Stimulated activated CD4-positive, alpha-beta T cell treated with anti-CD3 and anti-CD28 coated beads, Interleukin-1b, Interleukin-23, amount 100 ng/mL, for 1 hour (primary cell): ENCODE measurements at places on chromosomes 6 and 20.

DNA sequence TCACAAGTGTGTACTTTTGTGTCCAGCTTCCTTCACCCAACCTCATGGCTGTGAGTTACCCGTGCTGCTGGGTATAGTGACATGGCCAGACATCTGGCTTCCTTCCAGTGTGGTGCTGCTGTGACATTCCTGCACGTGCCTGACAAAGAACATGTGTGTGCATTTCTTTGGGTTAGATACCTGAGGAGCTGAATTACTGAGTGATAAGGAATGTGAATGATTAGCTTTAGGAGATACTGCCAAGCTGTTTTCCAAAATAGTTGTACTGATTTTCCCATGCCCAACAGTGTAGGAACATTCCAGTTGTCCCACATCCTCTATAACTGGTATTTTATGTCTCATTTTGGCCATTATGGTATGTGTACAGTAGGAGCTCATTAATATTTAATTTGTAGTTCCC is 132.5 kb downstream of the PREX1 start:
- DNase-seq, result no peak

GRCh38 chr6:96086745-96087144 is 71.0 kb downstream of the FUT9 start:
- no peak for DNase-seq

- DNase-seq, result no peak
Observed at GRCh38 chr6:159089909-159090308, 45.1 kb upstream of the TAGAP start.

DNA sequence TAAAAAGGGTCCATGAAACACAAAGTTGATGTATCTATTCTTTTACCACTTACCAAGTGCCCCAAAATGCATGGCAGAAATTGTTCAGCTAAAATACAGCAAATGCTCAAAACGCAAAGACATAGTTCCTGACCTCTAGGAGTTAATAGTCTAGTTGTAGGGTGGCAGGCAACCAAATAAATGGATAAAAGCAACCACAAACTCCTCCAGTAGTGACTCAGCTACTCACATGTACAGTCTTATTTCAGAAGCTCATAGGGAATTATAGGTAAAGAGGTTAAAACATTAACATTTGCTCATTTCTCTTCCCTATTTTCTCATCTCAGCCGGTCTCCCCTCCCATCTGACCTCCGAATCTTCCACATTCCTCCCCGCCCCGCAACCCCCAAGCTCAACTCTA is 143.9 kb upstream of the INSM1 start:
- DNase-seq, result no peak

DNA sequence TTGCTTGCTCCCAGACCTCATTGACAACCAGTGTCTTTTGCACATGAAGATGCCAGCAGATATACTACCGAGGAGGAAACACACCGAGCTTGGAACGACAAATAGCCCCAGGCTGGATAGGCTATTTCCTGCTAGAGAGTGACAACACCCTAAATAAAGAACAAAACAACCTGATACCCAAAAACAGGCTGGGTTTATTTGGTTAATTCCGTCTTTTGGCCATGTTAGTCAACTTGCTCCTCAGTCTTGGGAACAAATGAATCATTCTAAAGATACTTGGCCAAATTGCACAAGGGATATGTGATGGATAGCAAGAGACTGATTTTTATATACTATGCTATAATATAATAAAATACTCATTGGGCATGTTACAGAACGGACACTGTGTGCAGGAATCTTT is 11.5 kb upstream of the MUC22 start:
- no peak for DNase-seq

DNA sequence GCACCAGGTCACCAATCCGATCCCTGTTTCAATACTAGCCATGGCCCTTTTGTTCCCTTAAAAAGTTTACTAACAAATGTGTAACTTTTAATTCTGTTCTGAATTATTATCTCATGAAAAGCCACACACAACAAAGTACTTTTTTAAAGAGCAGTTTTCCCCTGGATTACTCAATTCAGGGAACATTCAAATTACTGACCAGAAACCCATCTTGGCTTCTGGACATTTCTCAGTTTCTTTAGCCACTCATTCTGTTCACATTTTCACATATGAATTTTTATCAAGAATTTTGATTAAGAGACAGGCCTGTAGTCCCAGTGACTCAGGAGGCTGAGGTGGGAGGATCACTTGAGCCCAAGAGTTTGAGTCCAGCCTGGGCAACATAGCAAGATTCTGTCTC is 47.4 kb downstream of the INSM1 start:
- DNase-seq, result no peak

- DNase-seq, result no peak
Observed at GRCh38 chr6:100454551-100455229, 10.0 kb downstream of the SIM1 start.

DNA sequence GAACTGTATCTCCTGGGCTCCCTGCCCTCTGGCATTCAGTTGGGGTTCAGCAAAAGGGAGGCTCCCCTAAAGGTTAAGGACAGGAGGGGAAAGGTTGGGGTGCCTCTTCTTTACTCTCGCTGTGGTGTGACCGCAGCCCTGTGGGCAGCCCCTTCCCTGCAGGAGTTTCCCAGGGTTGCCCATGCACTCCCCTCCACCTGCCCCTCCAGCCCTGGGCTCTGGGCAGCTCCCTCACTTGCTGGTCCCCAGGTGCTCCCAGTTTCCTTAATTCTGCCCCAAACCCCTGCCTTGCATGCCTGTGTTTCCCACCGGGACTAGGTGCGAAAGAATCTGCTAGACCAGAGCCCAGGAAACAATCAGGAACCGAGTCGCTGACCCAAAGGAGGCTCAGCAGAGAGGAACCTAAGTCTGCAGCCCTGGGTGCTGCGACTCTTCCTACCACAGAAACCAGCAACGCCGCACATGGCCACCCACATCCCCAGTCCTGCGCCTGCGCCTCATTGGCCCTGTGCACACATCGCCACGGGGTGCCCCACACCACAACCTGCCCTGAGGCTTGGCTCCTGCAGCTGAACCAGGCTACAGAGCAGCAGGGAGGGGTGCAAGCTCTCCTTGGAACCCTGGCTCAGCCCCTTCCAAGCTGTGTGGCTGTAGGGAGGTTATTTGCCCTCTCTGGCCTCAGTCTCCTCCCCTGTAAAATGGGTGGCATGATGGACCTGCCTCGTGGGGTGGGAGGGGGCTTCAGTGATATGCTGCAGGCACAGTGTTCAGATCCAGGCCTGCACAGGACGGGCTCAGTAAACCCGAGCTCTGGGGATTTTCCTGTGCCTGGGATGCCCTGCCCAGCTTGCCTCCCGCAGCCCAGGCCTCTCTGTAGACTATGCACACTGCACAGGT is 487.6 kb downstream of the PREX1 start:
- DNase-seq, result no peak

GRCh38 chr6:170116636-170117035 is 174.2 kb downstream of the DLL1 start:
- DNase-seq, result no peak

DNA sequence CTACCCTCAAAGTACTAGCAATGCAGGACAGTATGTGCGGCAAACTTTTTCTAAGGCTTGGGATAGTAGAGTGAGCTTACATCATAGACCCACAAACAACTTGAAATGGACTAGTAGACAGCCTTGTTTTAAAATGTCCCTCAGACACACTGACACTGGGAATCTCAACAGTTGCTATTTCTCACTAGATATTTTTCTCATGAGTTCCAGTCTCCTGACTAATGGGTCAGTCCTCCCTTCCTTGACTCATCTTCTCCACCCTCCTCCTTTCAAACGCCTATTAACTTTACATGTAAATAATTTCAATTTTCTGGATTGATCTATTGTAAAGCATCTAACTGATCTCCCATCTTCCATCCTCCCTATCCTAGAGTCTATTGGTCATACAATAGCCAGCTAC is 308.3 kb upstream of the PREP start:
- no peak for DNase-seq

- DNase-seq, result no peak
Observed at GRCh38 chr6:55009131-55009530, 162.6 kb downstream of the FAM83B start.

DNA sequence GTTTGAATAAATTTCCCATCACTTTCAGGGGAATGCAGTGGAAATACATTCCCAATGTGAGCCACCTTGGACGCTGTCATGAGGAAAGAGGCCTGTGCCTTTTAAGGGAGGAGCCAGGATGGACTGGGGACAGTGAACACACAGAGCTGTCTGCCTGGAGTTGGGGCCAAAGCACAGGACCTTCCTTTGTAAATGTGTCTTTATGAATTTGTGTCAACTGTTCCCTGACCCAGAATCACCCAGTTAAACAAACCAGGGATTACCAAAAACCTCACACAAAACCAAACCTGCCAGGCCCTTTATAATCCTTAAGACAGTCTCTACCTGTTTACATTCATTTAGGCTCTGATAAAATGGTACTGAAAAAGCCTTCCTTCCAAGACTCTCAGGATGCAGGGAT is 513.7 kb downstream of the MAFB start:
- DNase-seq, result no peak

- no peak for DNase-seq
Observed at GRCh38 chr6:88920774-88921733, 42.4 kb downstream of the RNGTT start.

DNA sequence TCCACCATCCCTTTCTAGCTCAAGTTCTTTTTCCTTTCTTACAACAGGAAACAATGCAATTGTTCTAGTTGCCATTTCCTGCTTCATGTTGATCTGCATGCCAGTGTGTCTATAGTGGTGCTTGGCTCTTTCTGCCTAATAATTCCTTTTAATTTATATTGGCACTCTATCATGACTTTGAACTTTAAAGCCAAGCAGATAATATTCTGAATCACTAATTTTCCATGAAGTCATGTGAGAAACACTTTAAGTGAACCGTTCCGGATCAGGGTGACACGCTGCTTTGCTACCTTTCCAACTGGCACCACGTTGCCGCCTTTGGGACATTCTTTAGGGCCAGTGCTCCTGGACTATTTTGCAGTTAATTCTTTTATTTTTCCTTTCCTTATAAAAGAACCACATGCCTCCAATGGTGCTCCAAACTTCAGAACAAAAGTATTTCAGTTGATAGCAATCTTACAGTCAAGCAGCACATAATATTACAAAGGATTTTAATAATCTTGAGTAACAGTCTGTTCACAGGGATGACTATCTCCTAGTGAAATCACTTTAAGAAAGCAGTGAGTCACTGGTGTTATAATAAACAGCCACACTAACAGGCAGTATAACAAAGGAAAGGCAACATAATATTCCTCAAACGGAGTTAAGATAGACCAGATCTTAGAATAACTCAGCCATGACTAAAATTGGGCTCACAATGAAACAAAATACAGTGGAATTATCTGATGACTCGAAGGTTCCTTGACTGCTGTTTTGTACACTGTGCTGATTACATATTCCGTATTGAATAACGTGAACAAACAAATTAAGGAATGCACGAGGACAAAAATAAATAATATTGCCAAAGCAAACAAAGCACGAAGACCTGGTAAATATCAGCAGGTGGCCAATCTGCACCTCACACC is 19.0 kb upstream of the BLOC1S5 start:
- DNase-seq, result no peak

- no peak for DNase-seq
Observed at GRCh38 chr6:167094820-167095637, 27.9 kb upstream of the CCR6 start.

DNA sequence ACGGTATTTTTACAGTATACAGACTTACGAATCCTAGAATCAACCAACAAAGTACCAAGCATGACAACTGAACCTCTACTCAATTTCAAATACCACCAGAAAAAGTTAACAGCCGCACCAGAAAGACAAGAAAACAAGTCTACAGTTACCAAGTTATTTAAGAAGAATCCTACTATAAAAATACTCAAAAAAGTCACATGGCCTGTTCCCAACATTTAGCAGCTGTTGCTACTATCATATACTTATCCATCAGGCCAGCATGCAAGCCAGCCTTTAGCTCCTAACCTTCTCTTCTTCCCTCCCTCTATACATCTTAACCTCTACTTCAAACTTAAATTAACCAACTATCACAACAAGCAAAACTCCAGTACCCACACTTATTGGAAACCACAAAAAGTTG is 1.9 kb downstream of the SYNCRIP start:
- no peak for DNase-seq

GRCh38 chr6:31358302-31358701 is 1.3 kb upstream of the HLA-B start:
- no peak for DNase-seq

DNA sequence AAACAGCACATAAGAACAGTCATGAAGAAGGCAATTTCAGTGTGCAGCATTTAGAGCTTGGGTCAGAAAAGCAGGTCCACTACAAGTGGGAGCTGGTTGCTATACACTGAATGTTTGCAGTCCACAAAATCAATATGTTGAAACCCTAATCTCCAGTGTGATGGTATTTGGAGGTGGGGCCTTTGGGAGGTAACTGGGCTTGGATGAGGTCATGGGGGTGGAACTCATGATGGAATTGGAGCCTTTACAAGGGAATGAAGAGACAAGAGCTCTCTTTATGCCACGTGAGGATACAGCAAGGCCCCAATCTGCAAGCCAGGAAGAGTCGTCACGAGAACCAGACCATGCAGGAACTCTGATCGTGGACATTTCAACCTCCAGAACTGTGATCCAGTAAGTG is 216.7 kb upstream of the SLC35B3 start:
- no peak for DNase-seq

DNA sequence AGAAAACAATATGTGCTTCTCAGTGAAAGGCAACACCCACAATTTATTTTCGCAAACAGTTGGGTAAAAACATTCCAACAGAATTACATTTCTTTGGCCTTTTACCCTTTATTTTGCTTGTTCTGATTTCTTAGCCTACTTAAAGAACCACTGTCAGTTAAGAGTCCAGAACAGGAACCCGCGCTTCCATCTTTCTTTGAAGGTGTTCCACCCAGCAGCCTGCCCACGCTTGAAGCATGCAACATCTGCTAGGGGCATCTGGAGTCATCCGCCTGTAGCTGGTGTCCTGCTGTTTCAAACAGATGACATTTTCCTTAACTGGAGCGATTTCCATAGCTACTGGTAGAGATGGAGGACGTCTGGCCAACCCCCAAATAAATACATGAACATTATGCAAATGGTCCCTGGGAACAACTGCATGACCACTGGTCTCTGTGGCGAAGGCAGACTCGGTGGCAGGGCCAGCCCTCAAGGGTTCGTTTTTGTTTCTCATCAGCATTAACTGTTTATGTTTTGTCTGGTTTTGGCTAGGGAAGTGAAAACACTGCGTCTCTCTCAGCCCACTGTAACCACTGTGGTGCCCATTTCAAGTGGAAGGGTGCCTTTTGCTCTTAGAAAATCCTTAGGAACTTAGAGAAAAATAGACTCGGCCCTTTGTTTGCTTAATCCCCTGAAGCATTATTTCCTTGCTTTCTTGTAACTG is 51.6 kb downstream of the LAMA4 start:
- no peak for DNase-seq

DNA sequence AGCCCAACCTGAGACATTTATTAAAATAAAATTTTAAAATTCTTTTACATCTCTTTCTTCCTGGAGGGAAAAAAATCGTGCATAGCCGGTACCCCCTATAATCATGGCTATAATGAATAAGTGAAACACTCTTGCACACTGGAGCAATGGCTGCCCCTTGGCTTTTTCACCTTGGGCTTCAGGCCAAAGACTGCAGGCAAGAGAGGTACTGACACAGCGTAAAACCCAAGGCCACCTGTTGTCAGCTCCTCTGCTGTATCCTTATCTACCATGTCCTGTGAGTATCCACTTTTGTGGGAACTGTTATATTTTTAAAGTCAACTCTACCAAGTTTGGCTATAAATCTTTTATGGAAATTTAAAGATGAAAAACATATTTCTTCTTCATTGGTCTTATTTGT is 23.0 kb upstream of the LY86 start:
- DNase-seq, result no peak

- no peak for DNase-seq
Observed at GRCh38 chr6:4853349-4853748, 77.1 kb downstream of the CDYL start.

- no peak for DNase-seq
Observed at GRCh38 chr20:40108321-40108720, 580.7 kb downstream of the MAFB start.
